Fibroblast of skin of right quadriceps (primary cell): ENCODE measurements at places on chromosomes 12 and 14.
A peak's percentile ranks its signal among the peaks of the same experiment; 100 is the strongest.

DNA sequence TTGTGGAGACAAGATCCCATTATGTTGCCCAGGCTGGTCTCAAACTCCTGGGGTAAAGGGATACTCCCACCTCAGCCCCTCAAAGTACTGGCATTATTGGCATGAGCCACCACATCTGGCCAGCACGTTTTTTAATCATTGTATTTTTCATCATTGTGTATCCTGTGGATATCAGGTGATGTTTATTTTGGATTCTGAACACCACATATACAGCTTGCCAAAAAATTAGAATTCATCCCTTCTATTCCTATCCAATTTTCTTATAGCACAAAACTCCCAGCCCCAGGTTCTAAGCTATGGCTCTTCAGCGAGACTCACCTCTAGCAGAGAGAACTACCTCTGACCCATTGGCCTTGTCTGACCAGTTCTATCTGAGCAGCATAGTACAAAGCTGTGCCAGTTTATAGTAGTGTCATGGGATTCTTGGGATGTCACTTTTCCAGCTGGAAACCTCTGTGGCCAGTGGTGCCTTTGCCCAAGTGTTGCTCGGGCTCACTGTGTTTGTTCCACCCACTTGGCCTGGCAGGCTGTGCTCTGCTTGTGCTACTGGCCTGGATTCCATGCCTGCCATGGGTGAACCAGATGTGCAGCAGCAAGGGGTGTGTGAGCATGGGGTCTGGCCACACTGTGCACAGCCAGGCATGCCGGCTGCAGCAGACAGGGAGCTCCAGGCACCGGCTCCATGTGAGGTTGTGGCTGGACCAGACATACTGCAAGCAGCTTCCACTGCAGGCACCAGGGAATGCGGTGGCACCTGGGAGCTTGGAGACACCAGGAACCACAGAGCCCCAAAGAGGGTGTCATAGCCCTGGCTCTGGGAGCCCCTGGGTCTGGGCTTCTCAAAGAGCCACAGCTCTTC is 37.2 kb downstream of the TIMELESS start:
- no peak for DNase-seq

DNA sequence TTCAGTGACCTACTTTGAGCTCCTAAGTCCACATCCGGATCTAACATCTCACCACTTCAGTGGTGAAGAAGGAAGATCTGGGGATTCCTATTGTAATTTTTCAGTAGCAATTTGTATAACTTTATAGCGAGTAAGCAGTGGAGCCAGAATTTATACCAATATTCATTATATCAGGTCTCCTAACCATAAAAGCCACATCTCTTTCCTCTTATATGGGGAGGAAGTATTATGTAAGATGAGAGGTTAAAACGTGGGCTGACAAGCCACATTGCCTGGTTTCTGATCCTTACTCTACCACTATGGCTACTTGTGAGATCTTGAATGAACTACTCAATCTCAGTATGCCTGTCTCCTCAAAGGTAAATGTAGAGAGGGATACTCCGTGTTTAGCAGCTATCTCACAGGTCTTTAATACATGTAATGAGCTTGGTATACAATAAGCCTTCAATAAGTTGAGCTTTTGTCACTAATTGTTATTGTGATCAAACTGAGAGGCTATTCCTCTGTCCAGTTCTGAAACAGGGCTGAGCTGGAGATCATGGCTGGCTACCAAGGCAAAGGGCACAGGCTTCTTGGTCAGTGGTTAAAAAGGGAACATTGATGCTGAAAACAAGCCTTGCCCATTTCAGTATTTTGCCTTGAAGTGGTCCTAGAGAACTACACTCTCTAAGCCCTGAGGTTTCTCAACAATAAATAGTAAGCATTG is 3.3 kb upstream of the TMEM117 start:
- DNase-seq = no peak

- no peak for DNase-seq
Observed at GRCh38 chr12:16608946-16609539, 3.1 kb upstream of the LMO3 start.

GRCh38 chr14:76564471-76565422 is 188.8 kb downstream of the ESRRB start:
- DNase-seq = no peak

- peak; percentile 37 for DNase-seq
Observed at GRCh38 chr12:76242813-76243550, 105.2 kb downstream of the BBS10 start.

DNA sequence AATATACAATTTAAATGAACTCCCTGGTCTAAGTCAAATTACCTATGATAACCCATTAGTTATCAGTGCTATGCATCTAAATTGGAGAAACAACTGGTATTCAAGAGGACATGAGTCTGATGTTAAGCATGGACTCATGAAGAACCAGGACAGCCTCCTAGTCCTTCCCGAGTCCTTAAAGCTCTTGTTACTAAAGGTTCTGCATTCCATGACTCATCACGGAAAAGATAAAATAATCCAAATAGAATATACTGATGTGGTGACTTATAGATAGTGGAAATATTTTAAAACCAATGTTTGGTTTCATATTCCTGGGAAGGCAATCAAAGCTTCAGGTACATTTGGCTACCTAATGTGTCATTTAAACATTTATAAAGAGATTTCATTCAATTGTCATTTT is 117.2 kb upstream of the PMCH start:
- DNase-seq = no peak

DNA sequence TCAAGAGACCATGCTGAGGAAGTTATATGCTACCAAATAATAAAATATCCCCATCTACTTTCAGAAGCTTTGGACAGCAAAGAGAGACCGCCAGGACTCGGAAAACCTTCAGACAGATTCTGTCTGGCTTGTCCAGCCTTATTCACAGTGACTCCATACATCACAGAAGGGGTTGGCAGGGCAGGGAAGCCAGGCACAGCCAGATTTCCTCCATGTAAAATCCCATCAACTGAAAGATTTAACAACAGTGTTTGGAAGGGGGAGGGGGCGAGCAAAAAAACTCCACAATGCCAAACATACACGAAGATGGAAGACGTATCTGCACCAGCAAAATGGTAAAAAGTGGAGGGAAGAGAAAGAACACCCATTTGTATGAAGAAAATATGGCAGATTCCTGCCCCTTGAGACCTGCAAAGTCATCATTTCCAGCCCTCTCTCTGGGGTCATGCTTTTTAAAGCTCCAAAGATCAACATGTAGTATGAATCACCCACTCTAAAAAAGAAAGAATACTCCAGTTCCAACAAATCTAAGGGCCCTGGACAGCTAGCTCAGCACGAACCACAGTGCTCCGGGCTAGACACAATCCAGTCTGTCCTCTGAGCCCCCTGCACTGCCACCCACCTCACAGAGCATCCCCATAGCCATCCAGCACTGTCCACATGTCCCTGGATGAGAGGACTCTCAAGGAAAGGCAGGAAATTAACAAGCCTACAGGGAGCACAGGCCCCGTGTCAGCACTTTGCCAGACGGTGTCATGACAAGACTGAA is 116.4 kb downstream of the DICER1 start:
- no peak for DNase-seq

GRCh38 chr12:132493482-132494178 is 3.7 kb downstream of the FBRSL1 start:
- DNase-seq = no peak

GRCh38 chr12:29616664-29617406 is 119.3 kb upstream of the OVCH1 start:
- DNase-seq = peak; percentile 59

- DNase-seq = no peak
Observed at GRCh38 chr12:132268674-132269073, 60.7 kb downstream of the GALNT9 start.

GRCh38 chr14:57199921-57200320 is 68.8 kb downstream of the EXOC5 start:
- DNase-seq = peak; percentile 45

- DNase-seq = no peak
Observed at GRCh38 chr12:26961803-26962202, 23.5 kb downstream of the FGFR1OP2 start.

DNA sequence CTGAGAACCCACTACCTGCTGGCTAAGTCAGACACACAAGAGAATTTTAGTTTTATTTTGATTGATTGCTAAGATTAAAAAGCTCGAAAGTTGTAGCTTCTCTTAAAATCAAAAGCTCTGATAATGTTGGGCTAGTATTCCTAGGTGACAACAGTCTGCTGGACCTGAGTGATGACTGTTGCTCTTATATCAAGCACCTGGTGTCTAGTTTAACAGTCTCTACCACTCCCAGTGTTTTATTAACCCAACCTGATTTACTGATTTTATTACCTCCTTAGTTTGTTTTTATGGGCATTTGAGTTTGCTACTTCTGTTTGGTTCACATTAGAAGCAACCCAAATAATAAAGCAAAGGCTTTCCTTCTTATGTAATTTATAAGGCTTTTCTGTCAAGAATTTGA is 41.8 kb downstream of the ATP6V1D start:
- DNase-seq = no peak

DNA sequence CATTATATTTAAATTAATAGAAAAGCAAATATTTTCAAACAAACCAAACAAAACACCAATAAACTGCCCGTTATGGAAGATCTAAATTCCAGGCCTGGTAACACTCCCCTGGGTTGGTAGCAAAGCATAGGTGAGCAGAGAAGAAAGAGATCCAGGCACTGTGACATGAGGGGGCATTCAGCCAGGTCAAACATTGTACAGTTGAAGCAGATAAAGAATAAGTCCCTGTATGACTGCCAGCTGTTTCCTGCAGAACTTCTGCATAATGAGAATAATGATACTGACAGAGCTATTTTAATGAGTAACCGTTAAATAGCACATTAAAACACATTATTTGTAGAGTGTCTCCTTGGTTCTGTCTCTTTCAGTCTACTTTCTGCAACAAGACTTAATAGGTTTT is 35.4 kb downstream of the SLC38A1 start:
- no peak for DNase-seq

DNA sequence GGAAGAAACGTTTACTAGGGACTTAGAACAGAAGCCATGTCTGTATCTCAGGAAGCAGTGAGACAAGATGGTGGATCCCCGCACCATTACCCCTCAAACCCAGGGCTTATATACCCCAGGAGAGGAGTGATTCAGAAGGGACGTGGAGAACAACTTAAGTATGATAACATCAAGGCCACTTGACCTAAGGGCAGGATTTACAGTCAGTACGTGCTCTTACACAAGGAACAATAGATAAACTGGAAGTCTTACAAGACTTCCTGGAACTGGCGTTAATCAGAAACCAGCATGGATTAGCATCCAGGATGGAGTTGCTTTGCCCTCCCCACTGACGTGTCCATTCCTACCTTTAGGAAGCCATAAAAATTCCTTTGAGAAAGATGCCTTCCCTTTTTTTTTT is 8.6 kb upstream of the ETFBKMT start:
- DNase-seq = no peak
